Effector memory CD8-positive, alpha-beta T cell (primary cell): ENCODE measurements at places on chromosomes 7 and 10.

GRCh38 chr10:49023752-49024151, 84.1 kb upstream of the LRRC18 start:
- H3K4me1 ChIP-seq = peaks cover 5% of the 10 kb centered on the region
- no peak overlapping the region for H3K4me3 ChIP-seq
- DNase-seq = no peak
- no peak overlapping the region for H3K27ac ChIP-seq
- H3K27me3 ChIP-seq = no peaks in the 10 kb centered on the region

DNA sequence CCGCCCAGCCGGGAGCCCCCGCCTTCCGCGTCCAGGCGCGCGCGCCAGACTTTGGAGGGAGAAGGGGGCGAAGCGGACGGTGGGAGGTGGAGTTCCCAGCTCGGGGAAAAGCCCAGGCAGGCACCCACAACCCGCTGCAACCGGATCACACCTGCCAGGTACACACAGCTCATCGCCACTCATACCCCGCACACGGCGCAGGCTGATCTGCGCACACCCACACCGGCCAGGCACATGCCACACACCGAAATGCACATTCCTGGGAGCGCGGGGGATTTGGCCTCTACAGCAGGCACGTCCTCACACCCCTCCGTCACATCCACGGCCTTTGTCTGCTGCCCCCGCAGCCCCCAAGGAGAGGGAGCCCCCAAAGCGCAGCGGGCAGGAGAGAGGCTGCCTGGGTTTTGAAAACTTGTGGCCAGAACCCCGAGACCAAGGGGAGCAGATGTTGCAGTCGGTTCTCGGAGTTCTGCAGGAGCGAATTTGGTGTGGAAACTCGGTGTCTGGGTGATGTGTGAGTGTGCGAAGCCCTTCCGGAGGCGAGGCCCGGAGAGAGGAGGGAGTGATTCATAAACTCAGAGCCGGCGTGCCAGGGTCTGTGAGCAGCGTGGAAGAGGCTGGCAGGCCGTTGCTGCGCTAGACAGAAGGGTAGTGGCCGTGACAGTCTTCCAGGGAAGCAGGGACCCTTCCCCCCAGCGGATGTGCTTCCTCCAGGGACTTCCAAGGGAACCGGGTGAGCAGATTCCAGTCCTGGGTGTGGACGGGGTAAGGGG, 734 bp downstream of the CHST3 start:
- H3K4me3 ChIP-seq = peak overlapping the region; percentile 18
- H3K4me1 ChIP-seq = peaks cover 4% of the 10 kb centered on the region
- no peaks in the 10 kb centered on the region for H3K36me3 ChIP-seq
- H3K27ac ChIP-seq = no peak overlapping the region
- peaks cover 60% of the 10 kb centered on the region for H3K27me3 ChIP-seq

GRCh38 chr10:122040786-122041185, 51.8 kb downstream of the TACC2 start:
- no peak overlapping the region for H3K4me3 ChIP-seq
- H3K27me3 ChIP-seq = peaks cover 45% of the 10 kb centered on the region
- no peak overlapping the region for H3K27ac ChIP-seq
- DNase-seq = no peak
- no peaks in the 10 kb centered on the region for H3K36me3 ChIP-seq

DNA sequence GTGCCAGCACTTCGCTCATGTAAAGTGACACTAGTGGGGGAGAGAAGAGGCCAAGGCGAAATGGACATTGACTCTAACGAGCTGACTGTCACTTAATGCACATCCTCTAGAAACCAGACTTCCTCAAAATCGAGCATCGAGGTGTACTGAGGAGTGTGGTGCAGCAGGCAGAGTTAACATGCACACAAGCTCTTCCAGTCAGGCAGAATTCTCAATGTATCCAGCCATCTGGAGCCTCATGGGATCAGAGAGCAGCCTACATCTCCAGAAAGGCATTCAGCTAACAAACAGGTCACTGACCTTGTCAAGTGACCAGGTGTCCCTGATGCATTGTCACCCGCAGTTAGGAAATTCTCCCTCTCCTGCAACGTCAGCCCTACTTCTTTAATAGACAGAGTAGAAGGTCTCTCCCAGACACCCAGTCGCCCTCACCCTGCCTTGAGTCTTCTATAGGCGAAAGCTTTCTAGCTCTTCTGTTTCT, 259.8 kb upstream of the AOAH start:
- H3K27ac ChIP-seq = no peak overlapping the region
- DNase-seq = no peak
- H3K27me3 ChIP-seq = no peaks in the 10 kb centered on the region
- no peak overlapping the region for H3K4me3 ChIP-seq
- peaks cover 22% of the 10 kb centered on the region for H3K4me1 ChIP-seq

GRCh38 chr10:129462257-129462795, 4.7 kb upstream of the MGMT start:
- H3K4me1 ChIP-seq = peaks cover under 1% of the 10 kb centered on the region
- no peak for DNase-seq
- peaks cover 23% of the 10 kb centered on the region for H3K27me3 ChIP-seq
- no peak overlapping the region for H3K27ac ChIP-seq
- peaks cover 4% of the 10 kb centered on the region for H3K36me3 ChIP-seq

DNA sequence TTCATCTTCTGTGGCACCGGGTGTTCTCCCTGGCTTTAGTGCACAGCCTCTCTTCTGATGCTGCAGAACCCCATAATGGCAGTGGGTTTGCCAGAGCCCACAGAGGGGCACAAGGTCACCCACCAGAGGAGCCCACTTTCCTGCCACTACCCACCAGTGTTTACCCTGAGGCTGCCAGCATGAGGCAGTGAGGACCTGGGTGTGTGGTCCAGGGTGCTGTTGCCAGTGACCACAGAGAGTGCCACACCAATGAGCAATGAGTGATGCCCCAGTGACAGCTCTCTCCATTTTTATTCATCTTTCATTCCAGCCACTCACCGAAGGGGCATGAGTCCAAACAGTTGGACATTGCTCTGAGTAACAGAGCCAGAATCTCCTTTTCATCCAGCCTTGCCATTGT, 34.8 kb downstream of the MTURN start:
- DNase-seq = no peak
- H3K4me3 ChIP-seq = no peak overlapping the region
- no peaks in the 10 kb centered on the region for H3K27me3 ChIP-seq
- no peak overlapping the region for H3K27ac ChIP-seq

- no peak for DNase-seq
- no peaks in the 10 kb centered on the region for H3K36me3 ChIP-seq
- H3K4me3 ChIP-seq = no peak overlapping the region
- no peak overlapping the region for H3K27ac ChIP-seq
Observed at GRCh38 chr10:88598055-88598454, 11.5 kb downstream of the LIPJ start.

DNA sequence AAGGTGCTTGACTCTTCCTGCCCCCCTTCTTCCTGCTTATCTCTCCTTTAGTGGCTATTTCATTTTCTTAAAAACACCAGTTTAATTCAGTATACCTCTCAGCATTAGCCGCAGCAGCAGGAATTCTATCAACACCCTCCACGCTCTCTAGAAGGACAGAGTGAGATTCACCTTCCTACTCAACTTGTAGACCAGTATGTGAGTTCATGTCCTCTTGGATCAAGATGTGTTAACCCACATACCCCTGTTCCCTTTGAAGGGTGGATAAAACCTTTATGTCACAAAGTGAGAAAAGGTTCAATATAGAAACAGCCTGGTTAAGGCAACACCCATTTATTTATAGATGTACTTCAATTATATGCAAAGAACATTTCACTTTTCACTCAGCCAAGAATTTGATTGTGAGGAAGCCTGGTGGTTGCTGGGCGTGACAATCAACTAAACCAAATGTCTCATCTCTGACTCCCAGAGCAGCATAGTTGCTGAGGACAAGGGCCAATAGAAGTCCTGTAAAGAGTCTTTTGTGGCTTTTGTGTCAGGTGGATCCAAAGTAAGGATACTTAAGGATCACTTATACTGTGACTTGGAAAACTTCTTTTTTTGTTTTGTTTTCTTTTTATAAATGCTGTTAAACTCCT, 617.1 kb downstream of the SORCS3 start:
- H3K4me1 ChIP-seq = no peaks in the 10 kb centered on the region
- H3K4me3 ChIP-seq = no peak overlapping the region
- no peaks in the 10 kb centered on the region for H3K36me3 ChIP-seq
- H3K27me3 ChIP-seq = no peaks in the 10 kb centered on the region
- no peak for DNase-seq

- H3K4me3 ChIP-seq = no peak overlapping the region
- H3K27ac ChIP-seq = peak overlapping the region; percentile 92
- H3K36me3 ChIP-seq = peaks cover 21% of the 10 kb centered on the region
Observed at GRCh38 chr10:33141251-33141650, 183.2 kb upstream of the ITGB1 start.

DNA sequence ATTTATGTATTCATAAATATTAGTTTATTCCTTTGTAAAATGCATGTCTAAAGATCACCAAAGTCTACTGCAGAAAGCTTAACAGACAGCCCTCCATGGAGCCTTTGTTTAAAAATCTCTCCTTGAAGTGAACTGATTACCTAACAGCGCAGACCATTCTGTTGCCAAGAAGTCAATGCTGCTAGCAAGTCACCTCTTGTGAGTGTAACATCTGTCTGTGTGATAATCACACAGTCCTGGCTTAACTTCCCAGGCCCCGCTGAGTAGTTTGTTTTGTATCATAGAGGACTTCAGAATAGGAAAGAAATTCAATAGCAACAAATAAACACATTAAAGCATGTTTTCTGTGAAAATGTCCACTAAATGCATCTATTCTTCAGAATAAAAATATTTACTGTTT, 435.3 kb upstream of the IGFBP3 start:
- H3K27ac ChIP-seq = no peak overlapping the region
- no peak for DNase-seq
- no peaks in the 10 kb centered on the region for H3K27me3 ChIP-seq
- no peaks in the 10 kb centered on the region for H3K36me3 ChIP-seq
- no peaks in the 10 kb centered on the region for H3K4me1 ChIP-seq

GRCh38 chr10:70052462-70053217, at the start of gene MACROH2A2:
Gene MACROH2A2, plus strand, starts transcription at chr10:70052846. Its CDS starts 22,813 bp downstream, at chr10:70075659.
- no peaks in the 10 kb centered on the region for H3K36me3 ChIP-seq
- peaks cover 51% of the 10 kb centered on the region for H3K27me3 ChIP-seq
- DNase-seq = no peak
- peak within 1 kb of the TSS; percentile 72 for H3K4me3 ChIP-seq

DNA sequence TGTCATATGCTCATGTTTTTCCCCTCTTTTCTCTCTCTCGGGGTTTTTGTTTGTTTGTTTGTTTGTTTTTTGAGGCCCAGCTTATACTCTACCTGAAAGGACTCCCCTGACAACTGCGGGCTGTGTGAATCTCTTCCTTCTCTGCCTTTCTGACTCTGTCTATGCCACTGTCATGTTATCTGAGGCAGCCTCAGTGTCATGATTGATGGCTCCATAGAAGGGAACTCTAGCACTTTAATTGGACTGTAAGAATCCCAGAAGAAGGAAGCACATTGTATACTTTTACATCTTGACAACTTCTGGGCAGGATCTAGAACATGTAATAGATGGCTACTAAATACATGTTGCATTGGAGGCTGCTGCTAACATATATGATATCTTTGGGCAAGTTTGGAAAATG, 25.4 kb downstream of the AKR1B15 start:
- no peak overlapping the region for H3K4me3 ChIP-seq
- H3K4me1 ChIP-seq = no peaks in the 10 kb centered on the region
- H3K36me3 ChIP-seq = no peaks in the 10 kb centered on the region
- H3K27me3 ChIP-seq = peaks cover 34% of the 10 kb centered on the region

DNA sequence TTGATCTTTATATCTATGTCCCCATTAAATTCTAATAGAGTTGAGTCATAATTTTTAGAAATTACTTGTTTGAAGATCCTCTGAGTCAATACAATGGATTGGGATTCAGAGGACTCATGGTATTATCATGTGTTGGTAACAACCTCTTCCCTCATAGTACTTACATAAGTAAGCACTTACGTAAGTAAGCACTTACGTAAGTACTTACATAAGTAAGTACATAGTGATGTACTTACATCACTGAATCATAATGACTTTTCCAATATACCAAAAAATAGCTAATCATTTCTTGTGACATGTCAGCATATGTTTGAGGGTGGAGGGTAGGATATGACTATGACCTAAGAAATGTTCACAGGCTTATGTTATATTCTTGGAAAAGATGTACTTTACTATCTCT, 740.5 kb downstream of the SORCS1 start:
- no peaks in the 10 kb centered on the region for H3K4me1 ChIP-seq
- H3K36me3 ChIP-seq = no peaks in the 10 kb centered on the region
- no peak overlapping the region for H3K27ac ChIP-seq
- no peaks in the 10 kb centered on the region for H3K27me3 ChIP-seq

GRCh38 chr7:106282852-106283251, 1.9 kb downstream of the NAMPT start:
- no peak for DNase-seq
- H3K36me3 ChIP-seq = peaks cover 42% of the 10 kb centered on the region
- H3K27me3 ChIP-seq = no peaks in the 10 kb centered on the region
- H3K4me3 ChIP-seq = no peak overlapping the region

DNA sequence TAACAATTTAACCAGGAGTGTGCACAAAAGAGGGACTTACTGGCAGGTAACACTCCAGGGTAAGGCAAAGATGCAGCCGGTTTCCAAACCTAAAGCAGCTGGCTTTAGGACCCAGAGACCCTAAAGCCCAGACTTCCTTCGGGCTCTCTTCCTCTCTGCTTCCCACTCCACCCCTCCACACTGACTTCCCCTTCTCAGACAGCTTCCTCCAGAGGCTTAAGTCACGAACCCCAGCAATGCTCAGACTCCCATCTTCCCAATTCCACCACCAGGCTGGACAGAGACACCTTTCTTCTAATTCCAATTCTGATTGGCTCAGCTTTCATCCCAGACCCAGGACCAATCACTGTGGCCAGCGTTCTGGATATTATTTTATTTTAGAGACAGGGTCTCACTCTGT, 24.8 kb downstream of the STYXL1 start:
- DNase-seq = no peak
- no peak overlapping the region for H3K27ac ChIP-seq
- H3K4me3 ChIP-seq = no peak overlapping the region
- H3K4me1 ChIP-seq = peaks cover 4% of the 10 kb centered on the region
- peaks cover 23% of the 10 kb centered on the region for H3K36me3 ChIP-seq

DNA sequence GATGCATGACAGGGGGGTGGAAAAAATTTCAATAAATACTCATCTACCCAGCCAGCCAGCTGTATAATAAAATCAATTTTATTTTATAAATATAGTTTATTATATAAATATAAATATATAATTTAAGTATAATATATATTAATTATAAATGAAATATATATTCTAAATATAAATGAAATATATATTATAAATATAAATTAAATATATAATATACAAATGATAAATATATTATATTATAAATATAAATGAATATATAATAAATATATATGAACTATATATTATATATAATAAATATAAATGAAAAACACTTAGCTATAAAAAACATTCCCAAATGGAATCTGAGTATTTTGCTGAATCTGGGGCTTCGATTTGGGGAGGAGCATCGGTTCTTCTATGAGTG, 79.4 kb upstream of the CDCA7L start:
- no peaks in the 10 kb centered on the region for H3K4me1 ChIP-seq
- no peak for DNase-seq
- H3K27ac ChIP-seq = no peak overlapping the region
- peaks cover 13% of the 10 kb centered on the region for H3K27me3 ChIP-seq
- H3K4me3 ChIP-seq = no peak overlapping the region
- no peaks in the 10 kb centered on the region for H3K36me3 ChIP-seq

GRCh38 chr7:85608804-85609203, 421.9 kb upstream of the SEMA3D start:
- H3K36me3 ChIP-seq = no peaks in the 10 kb centered on the region
- no peak overlapping the region for H3K4me3 ChIP-seq
